ENCODE measurements at places on chromosomes 6 and 20.

GRCh38 chr6:81075974-81076373 is 676.5 kb downstream of the TENT5A start:
- DNase-seq: no peak

- DNase-seq: no peak
Measured at GRCh38 chr6:129901910-129902309, 40.8 kb upstream of the TMEM244 start.

DNA sequence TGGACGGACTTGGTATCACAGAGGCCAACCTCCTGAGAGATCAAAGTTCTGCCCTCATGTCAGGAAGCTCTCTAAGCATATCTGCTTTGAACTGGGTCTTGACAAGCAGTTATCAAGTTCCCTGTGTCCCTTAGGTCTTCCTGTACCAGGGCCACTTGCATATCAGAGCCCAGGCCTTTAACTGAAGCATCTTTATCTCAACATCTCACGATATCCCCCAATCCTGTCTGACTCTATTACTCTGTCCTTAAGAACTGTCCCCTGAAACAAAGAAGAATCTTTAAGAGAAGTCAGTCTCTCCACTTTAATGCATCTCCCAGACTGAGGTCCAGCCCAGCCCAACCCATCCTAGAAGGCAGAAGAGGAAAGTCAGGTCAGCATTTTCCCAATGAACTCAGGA is 8.2 kb downstream of the MAS1L start:
- DNase-seq: no peak

DNA sequence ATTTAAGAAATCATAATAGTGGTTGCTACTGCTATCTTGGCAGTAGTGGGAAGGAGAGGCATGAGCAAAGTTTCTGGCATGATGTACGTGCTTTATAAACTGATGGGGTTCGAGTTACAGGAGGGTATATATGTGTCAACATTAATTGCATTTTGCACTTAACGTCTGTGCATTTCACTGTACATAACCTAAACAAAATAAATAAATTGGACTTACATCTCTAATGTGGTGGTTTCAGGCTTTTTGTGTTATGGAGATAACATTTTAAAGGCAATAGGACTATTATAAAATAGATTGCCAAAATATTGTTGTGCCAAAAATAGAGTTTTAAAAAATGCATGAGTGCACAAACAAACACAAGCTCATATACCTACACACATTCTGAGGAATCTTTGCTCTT is 1001.1 kb upstream of the GJE1 start:
- DNase-seq: no peak

DNA sequence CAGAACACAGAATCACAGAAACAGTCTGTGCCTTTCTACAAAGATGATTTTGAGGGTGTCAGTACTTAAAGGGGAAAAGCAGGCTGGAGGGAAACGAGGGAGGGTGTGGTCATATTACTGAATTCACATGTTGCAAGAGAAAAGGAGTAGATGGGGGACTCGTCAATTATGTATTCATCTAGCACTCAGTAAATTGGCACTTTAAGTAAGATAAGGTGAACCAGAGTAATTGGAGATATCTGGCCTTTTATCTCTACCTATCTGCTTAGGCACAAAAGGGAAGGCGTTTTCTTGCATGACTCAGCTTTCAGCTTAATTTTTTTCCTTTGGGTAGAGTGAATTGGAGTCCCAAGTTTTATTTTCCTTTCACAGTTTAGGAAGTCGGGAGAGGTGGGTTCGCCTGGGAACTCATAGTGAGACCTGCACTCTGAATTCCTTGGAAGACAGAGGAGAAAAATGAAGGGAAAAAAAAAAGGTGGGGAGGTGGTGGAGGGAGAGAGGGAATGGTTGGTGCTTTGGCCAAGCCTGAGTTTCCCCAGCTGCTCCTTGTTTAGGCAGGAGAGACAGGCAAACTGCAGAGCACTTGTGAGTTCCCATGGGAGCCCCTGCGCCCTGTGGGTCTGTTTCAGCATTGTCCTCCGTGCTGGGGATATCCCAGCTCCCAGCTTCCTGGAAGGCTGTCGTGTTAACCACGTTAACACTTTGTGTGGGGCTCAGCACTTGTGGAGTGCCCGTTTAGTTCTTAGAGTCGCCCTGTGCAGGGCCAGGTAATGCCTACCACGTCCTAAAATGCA is 19.7 kb upstream of the GTSF1L start:
- no peak for DNase-seq

- DNase-seq: no peak
Measured at GRCh38 chr6:151121900-151122299, 117.9 kb upstream of the AKAP12 start.

DNA sequence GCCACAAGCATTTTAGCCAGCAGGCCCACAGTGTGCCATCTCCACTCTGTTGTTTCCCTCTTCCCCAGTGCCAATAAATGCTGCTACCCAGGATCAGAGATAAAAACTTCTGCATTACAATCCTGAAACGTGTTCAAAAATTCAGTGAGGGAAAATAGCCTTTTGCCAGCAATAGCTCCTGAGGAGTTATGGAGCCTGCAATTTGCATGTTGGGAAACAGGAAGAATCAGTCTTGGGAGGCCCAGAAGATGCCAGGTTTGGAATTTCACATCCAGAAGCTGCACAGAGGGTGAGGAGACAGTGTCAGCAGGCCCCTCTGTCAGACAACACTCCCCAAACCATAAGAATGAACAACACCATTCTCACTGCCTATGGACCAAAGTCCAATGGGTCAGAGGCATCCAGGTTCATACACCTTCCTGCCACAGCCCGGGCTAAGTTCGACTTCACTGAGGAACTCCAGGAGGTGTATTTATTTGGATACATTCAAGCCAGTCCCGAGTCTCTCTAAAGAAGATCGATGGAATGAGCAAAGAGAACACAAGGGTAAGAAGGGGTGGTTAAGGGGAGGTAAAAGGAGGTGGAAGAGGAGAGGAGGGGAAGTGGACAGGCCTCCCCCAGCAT is 20.8 kb downstream of the RRBP1 start:
- no peak for DNase-seq

DNA sequence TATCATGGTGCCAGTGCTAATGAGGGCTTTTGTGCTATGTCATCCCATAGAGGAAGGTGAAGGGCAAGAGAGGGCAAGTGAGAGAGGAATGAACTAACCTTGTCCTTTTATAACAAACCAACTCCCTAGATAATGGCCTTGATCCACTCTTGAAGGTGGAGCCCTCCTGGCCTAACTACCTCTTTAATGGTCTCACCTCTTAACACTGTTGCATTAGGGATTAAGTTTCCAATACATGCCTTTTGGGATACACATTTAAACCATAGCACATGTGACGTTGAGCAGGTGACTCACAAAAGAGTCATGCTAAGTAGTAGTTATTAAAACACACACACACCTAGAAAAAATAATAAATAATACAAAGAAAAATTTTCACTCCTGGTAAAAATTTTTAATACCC is 36.9 kb downstream of the CCN2 start:
- no peak for DNase-seq

- DNase-seq: no peak
Measured at GRCh38 chr6:147508042-147508865, at the start of gene SAMD5. Gene SAMD5, plus strand, starts transcription at chr6:147508690. Its CDS starts 239 bp downstream, at chr6:147508929.

DNA sequence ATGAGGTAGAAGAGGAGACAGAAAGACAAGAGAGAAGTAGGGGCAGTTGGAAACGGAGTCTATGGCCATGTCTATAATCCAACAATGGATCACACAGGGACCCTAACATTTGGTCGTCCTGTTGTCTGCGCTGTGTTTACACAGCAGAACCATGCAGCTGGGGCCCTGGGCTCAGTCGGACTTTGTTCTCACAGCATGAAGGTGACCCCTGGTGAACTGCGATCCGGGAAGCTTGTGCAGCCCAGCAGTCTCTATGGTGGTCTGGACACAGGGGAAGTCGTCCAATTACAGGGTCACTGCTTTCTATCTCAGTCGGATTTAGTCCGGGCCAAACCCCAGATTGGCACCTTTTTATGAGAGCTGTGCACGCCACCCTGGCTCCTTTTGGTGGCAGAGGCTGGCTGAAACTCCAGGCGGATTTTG is 153.6 kb downstream of the FOXA2 start:
- no peak for DNase-seq

DNA sequence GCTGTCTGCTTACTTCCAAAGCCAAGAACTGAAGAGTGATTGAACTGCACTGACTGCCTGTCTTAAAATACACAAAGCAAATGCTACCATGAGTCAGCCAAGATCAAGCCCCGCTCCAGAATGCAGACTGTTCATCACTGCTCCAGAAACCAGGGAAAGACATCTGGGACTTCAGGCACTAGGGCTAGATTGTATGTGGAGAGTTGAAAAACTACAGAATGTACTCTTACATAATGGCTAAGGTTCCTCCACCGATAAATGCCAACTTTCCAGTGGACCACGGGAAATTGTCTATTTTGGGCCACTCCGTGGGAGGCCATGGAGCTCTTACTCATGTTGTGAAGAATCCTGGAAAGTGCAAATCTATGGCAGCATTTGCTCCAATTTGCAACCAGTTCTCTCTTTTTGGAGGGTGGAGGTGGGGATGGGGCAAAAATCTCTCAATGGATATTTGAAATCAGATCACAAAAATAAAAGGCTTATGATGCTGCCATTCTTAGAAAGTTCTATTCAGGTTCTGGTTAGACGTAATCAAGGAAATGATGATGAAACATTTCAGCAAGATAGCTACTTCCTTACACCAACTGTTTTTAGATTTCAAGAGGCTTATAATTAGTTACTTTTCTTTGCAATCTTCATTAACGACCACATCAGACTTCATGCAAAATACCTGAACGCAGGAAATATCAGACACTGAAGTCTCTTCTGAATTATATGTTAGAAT is 11.8 kb upstream of the CAP2 start:
- no peak for DNase-seq

- no peak for DNase-seq
Measured at GRCh38 chr6:147156799-147157382, 47.3 kb upstream of the STXBP5 start.

- no peak for DNase-seq
Measured at GRCh38 chr20:47118641-47119040, 224.0 kb downstream of the EYA2 start.

GRCh38 chr6:91864911-91865310 is 1278.0 kb upstream of the MAP3K7 start:
- DNase-seq: no peak

DNA sequence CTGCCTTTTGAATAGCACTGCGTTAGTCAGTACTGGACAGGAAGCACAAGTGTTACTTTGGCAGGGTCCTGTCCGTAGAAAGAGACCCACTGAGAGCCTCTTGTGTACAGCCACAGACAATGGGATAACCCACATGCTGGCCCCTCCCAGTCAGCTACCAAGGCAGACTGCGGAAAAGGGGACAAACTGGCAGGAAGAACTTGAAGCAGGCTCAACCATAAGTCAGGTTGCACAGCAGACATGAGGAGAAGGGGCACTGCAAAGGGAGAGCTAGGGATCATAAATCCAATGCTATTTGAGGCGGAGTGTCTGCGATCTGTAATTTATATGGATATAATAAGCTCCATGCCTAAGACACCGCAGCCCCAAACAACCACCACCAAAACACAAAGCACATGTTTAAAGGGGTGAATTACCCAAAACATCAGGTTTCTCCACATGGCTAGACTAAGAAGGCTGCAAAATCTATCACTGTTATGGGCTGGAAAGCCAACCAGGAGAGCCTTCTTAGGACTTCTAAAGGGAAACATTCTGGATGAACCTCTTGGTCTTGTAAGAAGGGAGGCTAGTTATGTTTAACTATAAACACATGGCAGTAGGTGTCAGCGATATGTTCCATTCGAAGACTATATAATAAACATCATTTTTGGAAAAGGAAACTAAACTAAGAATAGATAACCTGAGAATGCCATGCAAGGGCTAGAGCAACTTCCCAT is 141.7 kb downstream of the BACH2 start:
- DNase-seq: no peak

DNA sequence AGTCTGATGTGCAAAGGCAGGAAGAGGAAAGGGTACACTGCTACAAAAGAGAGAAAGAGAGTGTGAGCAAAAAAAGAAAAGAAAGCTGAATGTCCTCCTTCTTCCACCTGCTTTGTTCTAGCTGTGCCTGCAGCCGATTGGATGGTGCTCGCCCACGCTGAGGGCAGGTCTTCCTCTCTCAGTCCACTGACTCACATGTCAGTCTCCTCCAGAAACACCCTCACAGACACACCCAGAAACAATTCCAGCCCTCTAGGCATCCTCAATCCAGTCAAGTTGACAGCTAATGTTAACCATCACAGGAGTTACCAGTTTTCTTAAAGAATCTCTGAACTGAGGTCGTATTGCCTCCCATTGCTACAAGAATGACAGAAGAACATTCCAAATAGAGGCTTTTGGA is 411.9 kb upstream of the SASH1 start:
- DNase-seq: no peak

- no peak for DNase-seq
Measured at GRCh38 chr20:5316188-5317158, at the start of gene PROKR2. Gene PROKR2, minus strand, starts transcription at chr20:5316954. Its CDS starts 2,585 bp downstream, at chr20:5314369.

DNA sequence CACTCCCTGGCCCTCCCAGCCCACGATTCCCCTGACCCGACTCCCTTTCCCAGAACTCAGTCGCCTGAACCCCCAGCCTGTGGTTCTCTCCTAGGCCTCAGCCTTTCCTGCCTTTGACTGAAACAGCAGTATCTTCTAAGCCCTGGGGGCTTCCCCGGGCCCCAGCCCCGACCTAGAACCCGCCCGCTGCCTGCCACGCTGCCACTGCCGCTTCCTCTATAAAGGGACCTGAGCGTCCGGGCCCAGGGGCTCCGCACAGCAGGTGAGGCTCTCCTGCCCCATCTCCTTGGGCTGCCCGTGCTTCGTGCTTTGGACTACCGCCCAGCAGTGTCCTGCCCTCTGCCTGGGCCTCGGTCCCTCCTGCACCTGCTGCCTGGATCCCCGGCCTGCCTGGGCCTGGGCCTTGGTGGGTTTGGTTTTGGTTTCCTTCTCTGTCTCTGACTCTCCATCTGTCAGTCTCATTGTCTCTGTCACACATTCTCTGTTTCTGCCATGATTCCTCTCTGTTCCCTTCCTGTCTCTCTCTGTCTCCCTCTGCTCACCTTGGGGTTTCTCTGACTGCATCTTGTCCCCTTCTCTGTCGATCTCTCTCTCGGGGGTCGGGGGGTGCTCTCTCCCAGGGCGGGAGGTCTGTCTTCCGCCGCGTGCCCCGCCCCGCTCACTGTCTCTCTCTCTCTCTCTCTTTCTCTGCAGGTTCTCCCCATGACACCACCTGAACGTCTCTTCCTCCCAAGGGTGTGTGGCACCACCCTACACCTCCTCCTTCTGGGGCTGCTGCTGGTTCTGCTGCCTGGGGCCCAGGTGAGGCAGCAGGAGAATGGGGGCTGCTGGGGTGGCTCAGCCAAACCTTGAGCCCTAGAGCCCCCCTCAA is at the start of gene LTA:
Gene LTA (plus strand): TSS at position 249 of the 871 bp plus-strand sequence. CDS start 454 bp downstream, at position 703.
- peak; percentile 79 for DNase-seq

DNA sequence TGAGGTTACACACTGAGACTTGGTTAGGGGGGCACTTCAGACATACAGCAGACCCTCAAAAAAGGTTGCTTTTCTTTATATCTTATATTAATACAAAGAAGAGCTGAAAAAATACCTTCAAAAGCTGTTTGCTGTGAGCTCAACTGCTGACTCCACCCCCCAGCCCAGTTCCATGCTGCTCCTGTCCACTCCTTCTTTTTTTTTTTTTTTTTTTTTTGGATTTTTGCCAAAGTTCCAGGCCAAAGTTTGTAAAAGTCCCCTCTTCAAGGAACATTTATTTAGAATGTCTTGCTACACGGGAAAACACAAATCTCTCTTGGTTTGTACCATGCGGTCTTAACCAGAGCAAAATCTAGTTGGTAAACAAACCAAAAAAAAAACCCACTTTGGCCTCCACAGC is 85.3 kb upstream of the AKAP12 start:
- no peak for DNase-seq

Data from CD4-positive, alpha-beta T cell treated with Interleukin-4 for 1 hour (primary cell).